ENCODE measurements at places on chromosomes 3 and 15.

DNA sequence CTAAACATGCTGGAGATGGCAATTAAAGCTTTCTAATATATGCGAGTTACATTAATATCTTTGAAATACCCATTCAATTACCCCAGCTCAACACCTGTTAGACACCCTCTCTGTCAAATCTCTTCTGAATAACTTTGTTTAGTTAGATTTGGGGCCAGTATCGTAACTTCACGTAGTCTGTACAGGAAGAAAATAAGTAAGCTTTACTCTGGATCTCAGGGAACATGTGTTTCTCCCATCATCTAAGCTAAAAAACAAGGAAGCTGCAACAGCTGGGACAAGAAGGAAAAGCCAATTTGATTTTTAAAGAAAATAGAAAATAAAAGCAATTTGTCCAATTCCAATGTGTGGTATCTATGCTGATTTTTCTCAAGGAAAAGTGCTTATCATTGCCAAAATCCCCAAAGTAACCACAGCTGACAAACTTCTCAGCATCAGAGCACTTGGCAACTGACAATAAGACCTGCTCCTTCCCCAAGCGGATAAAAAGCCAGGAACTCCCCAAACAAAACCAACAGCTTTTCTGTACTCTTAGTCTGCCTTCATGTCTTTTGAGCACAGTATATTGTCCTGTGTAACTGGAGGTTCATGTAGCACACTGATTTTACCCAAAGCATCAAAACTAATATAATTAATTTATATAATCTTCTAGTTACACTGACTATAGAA lies 279.1 kb downstream of the ZBTB20 start:
- no peak for DNase-seq

GRCh38 chr3:159789742-159790635 lies 198.6 kb upstream of the IL12A start:
- no peak for DNase-seq

- DNase-seq: no peak
Observed at GRCh38 chr3:4778119-4778518, 201.1 kb upstream of the BHLHE40 start.

DNA sequence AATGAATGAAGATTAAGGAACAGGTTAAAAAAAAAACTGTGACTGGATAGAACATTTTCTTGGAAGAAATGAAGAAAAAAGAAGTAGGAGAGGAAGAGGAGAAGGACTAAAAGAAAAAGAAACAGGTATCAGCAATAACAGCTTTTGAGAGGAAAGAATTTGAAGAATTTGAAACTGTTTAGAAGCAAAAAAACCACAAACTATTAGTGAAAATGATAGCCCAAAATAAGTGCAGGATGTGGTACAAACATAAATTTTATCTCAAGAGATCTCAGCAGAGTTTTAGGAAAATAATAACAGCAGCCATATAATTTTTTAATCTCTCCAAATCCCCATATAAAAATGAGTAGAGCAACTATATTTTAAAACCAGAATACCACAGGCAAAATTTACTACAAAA lies 8.8 kb upstream of the A4GNT start:
- DNase-seq: no peak

DNA sequence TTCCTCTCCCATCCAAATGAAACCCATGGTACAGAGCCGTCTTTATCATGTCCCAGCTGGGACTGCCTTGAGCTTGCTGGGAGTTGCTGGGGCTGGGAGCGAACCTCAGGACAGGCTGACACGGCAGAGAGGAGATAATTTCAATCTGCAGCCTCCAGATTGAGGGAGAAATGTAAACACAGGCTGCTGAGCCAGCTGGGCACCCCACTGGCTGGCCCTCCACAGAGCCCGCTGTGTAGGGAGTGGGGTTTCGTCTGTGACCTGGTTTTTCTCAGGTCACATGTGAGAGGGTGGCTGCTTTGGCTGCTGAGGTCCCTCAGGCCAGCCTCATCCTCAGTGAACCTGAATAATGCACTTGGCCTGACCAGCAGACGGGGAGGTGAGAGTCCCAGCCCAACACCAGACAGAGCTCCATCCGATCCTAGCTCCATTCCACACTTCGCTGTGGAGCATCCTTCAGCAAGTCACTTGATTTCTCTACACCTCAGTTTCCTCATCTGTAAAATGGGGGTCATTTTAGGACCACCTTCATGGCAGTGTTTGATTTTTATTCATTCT lies 121.6 kb upstream of the MRPS22 start:
- no peak for DNase-seq

DNA sequence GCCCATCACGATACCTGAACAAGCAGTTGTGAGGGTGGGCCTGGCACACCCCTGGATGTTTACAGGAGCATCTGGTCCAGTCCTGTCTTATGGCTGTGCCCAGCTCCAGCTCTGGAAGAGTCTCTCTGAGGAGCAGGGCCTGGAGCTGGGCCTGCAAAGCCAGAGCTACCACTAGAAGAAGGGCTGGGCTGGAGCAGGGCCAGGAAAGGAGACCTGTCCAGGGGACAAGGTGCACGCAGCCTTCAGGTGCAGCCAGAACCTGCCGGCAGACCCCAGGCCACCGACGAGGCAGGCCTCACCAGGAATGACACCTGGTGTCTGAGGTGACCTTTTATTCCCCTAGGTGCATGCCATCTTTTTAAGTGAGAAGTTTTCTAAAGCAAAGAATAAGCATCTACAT lies 8.4 kb upstream of the BCL2L10 start:
- DNase-seq: no peak

DNA sequence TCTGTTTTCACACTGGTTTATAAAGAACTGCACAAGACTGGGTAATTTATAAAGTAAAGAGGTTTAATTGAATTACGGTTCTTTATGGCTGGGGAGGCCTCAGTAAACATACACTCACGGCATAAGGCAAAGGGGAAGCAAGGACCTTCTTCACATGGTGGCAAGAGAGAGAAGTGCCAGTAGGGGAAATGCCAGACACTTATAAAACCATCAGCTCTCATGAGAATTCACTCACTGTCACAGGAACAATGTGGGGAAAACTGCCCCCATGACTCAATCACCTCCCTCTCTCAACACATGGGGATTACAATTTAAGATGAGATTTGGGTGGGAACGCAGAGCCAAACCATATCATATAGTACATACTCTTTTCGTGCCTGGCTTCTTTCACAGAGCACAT lies 42.4 kb downstream of the MAP2K1 start:
- no peak for DNase-seq

DNA sequence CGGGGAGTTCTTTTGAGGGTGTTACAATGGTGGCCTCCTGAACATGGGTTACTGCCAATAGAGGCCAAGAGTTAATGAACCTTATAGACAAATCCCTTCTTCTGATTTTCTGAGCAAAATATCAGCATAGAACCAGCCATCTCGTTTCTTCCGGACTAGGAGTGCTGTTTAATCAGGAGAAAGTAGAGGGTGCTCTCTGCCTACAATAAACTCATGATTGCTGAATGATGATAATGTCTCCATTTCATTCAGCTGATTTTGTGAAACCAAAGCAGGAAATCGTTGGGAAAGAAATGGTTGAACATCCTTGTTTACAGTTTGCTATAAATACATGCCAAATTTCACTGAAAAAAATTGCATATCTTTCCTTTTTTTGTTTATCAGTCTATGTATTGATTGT lies 142.8 kb upstream of the PLSCR5 start:
- DNase-seq: no peak

GRCh38 chr15:62985768-62986167 lies 56.8 kb upstream of the TPM1 start:
- DNase-seq: no peak

- no peak for DNase-seq
Observed at GRCh38 chr15:82798104-82798503, 7.8 kb downstream of the FSD2 start.

GRCh38 chr3:150161011-150161410 lies 190.3 kb upstream of the PFN2 start:
- DNase-seq: no peak

DNA sequence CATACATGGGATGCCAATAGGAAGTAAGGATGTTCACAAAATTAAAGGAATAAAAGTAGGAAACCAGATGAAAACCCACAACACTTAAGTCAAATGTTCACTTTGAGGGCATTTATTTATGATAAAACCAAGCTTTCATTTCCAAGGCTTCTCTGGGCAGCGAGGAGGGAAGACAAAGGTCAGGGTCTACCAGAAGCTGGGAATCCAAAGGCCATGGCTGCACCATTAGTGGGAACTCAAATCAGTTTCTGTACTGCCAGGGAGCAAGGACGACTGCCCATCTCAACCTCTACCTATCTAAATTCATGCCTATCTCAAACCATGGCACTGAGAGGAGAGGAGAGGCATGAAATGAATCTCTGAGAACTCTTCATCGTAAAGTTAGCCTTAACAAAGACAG lies 22.6 kb downstream of the PBRM1 start:
- no peak for DNase-seq

- DNase-seq: no peak
Observed at GRCh38 chr3:195105389-195105788, 165.6 kb downstream of the XXYLT1 start.

DNA sequence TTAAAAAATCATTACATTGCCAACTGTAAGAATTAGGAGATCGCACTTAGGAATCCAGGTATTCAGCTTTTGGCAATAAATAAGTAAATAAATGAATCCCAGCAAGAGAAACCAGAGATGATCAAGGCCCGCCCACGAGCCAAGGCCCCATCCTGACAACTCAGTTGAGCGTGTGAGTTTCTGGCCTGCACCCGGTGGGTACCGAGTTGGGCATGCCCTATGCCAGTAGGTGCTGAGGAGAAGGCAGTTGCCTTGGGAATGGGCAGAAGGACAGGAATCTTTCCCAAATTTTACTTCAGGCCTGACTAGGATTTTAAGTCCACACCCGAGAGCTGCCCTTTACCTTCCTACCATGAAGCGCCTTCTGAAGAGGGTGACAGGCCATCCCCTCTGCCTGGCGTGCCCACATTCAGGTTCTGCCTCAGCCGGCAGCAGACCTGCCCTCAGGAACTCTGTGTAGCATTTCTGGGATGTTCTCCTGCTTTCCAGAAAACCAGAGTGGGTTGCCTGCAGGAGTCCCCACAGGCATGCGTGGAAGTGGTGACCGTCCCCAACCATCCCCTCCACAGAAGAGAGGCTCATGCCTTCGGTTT lies 99.3 kb upstream of the ALDH1A3 start:
- no peak for DNase-seq

GRCh38 chr15:55494931-55495330 lies 13.1 kb downstream of the DNAAF4 start:
- DNase-seq: no peak

DNA sequence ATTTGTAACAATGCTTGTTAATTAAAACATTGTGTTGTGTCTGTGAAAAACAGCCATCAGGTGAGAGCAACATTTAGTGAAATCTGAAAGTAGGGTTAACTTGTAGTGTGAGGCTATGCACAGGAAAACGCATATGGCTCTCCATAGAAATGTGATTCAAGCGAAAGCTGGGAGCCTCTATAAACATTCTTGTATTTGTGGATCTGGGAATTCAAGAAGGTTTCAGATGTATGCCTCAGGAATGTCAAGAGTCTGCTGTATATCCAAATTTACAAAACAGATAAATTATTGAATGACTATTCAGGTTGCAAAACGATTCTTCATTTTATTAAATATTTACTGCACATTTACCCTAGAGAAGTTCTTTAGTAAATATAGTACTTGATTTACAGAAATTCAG lies 166.0 kb downstream of the THSD4 start:
- DNase-seq: no peak

GRCh38 chr3:78605178-78605577 lies 1162.6 kb downstream of the ROBO1 start:
- DNase-seq: no peak

GRCh38 chr15:36208868-36209582 lies 370.4 kb upstream of the CDIN1 start:
- no peak for DNase-seq

- no peak for DNase-seq
Observed at GRCh38 chr3:14563946-14564539, 23.9 kb upstream of the GRIP2 start.

- DNase-seq: no peak
Observed at GRCh38 chr3:101819649-101820206, 29.6 kb upstream of the NFKBIZ start.

DNA sequence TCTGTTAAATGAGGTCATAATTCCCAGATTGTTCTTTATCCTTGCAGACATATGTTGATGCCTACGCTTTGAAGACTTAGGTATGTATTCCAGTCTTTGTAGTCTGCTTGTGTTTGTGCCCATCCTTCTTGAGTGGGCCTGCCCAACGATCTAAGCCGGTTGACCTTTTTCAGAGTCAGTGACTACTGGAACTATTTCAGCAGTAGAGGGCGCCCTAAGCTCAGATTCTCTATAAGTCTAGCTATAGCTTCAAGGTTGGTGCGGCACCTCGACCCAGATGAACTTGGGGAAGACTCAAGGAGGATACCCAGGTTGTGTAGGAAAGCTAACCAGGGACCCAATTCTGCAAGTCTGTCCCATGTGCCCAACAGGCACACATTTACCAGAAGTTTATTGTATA lies 228.8 kb upstream of the PPP2R3A start:
- no peak for DNase-seq

GRCh38 chr3:20935791-20936190 lies 749.8 kb upstream of the SGO1 start:
- DNase-seq: no peak

DNA sequence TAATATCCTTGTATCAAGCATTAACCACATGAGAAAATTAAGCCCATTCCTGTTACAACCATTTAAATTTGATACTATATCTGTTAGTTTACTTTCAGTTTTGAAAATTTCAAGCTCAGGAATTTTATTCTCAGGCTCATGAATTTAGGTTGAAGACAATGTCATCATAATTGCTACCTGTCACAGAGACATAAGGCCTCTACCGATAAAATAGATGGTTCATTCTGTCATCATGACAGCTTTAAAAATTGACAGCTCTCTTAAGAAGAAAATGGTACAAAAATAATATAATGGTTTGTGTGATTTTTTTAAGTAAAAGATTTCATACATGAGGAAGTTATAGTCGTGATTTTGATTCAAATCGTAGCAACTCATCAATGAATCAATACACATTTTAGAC lies 1003.2 kb downstream of the ROBO1 start:
- no peak for DNase-seq

GRCh38 chr3:46721009-46721408 lies 3.3 kb upstream of the PRSS50 start:
- no peak for DNase-seq

DNA sequence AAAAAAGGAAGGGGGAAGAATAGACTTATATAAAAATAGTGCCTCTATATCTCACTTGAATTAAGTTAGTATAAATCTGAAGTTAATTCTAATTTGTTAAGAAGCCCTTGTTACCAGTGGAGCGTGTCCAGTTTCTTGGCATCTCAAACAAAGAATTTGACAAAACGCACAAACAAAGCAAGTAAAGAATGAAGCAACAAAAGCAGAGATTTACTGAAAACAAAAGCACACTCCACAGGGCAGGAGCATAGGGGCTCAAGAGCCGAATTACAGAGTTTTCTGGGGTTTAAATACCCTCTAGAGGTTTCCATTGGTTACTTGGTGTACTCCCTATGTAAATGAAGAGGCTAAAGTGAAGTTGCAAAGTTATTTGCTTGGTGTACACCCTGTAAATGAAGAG lies 34.0 kb upstream of the GK5 start:
- no peak for DNase-seq

DNA sequence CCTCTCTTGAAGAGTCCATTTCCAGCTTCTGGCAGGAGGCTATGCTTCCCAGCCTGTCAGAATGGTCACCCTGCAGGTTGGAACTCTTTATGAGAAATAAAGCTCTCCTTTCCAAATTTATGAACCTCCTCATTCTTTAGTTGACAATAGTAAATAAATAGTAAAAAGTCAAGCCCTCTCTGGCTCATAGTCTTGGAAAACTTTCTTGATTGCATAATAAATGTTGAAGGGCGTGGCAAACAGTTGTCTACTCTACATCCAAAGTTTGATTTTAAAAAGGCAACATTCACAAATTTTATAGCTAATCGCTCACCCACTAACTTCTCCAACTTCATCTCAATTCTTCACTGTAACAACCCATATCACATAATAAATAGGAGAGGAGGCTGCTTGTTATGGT lies 58.8 kb downstream of the MCF2L2 start:
- DNase-seq: no peak

All from stimulated activated CD4-positive, alpha-beta T cell treated with anti-CD3 and anti-CD28 coated beads, TNF-alpha, amount 100 ng/mL, for 48 hours (primary cell).